Urothelium cell line (cell line): ENCODE measurements at places on chromosomes 16 and 17.

DNA sequence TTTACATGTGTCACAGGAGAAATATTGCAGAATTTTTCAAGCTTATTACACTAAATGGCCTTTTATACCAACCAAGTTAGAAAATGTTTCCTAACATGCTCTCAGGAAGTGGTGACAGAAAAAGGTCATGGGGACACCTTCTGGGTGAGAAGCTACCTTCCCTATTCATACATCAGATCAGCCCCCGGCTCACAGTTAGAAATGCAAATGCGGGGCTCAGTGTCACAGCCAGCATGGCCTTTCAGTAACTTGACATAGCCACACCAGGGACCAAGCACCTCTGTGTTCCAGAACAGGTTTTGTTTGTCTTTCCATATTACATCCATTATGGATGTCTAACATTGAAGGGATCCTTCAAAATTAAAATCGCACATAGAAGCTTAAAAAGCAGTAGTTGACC lies 59.5 kb downstream of the CHD9NB start:
- no peak for DNase-seq

DNA sequence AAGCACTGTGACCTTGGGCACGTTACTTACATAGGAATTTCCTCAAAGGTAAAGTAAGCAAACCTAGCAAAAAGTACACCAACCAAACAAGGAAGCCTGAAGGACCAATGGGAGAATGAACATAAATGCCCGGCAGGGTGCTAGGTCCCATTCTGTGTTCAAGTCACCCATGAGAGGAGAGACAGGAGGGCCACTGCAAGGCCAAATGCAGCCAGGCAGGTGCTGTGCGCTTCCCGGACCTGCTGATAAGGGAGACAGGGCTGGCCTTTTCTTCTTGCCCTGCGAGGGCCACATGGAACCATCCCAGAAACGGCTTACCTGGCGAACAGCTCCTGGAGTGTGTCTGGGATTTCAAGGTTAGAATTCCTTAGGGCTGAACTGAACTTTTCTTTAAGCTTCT lies 69.0 kb downstream of the GTF3C1 start:
- no peak for DNase-seq

DNA sequence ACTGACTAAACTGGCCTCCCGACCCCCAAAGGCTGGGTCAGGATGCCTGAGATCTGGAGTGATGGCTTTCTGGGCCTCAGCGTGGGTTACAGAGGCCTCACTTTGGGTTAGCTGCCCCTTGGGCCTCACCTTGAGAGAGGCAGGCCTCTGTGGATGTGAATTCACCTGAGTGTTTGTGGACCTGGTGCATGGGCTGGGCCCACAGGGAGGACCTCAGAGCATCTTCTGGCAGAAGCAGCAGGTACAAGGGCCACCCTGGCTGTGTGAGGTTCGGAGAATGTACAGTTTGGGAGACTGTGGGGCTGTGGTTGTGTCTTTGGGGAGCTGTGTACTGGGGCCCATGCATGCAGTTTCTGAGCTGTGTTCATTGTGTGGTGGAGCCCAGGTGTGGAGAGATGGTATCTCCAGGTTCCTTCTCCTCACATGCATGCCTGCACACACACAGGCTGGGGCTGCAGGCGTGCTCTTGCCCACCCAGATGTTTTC lies 18.3 kb downstream of the RARA start:
- DNase-seq, result no peak

GRCh38 chr16:280991-281659 lies 734 bp downstream of the ARHGDIG start:
- DNase-seq, result no peak

DNA sequence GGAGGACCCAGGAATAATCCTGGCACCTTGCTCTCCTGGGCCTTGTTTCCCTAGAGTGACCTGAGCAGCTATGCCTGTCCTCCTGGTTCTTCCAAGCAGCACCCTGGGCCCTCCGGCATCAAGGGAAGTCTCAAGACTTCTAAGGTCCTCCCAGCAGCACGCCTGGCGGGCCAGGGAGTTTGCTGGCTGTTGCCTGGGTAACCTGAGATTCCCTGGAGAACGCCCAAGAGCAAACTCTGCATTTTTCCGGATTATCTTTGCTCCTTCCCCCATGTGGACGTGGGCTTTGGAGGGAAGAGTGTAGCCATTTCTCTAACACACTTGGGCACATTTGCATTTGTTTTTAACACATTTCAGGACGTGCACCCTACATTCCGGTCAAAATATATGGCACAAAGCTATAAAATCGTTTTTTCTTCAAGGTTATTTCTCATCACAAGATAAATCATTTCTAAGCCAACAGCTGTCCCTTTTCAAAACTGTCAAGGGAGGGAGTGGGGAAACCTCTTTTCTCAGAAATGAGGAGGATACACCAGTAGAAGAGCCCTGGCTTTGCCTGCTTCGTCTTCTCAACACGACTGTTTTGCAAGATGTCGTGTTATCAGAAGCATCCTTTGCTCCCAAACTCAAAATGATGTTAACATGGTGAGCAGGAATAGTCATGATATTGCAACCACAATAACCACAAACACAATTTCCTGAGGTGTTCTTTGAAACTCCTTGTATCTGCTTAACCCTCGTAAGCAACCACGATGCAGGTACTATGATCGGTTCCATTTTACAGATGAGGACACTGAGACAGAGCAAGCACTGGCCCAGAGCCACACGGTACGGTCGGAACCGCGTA lies 116.5 kb downstream of the ADCY9 start:
- DNase-seq, result no peak

DNA sequence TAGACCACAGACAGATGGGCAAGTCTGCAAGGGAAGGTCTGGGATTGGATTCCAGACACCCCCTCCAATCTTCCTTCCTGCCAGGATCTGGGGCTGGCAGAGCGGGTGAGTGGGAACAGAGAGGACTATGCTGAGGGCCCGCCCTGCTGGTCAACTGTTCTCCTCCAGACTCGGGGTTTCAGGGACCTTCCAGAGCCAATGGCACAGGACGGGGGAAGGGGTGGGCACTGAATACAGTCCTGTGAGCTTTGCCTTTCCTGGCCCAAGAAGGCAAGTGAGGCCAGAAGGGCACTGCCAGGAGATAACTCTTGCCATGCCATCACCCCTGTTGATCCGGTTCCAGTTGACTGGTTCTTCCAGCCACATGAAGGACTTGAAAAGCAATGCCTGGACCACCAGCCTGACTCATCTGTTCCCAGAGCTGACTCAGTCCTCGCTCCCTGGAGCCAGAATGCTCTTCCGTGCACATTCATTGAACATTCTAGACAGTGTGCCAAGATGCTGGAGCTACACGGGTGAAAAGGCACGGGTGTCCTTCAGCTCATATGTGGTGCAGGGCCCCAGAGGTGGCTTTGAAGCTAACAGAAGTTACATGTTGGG lies 533 bp upstream of the MEFV start:
- no peak for DNase-seq

- DNase-seq, result no peak
These were observed 30.0 kb upstream of the SLC5A10 start for GRCh38 chr17:18921912-18922451.

- no peak for DNase-seq
These were observed 452.6 kb upstream of the CDH11 start for GRCh38 chr16:65574326-65574966.

DNA sequence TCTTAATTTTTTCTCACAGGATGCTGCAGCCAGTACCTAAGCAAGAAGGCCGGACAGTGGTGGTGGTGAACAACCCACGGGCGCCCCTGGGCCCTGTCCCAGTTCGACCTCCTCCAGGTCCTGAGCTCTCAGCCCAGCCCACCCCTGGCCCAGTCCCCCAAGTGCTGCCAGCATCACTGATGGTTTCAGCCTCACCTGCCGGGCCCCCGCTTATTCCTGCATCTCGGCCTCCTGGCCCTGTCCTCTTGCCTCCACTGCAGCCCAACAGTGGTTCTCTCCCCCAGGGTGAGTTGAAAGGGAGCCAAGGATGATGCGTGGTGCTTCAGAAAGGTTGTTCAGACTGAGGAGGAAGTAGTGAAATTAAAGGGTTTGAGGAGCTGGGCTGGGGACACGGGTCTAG lies 21.7 kb downstream of the SRCAP start:
- DNase-seq, result no peak

- no peak for DNase-seq
These were observed 339.0 kb downstream of the MAF start for GRCh38 chr16:79261481-79261940.

DNA sequence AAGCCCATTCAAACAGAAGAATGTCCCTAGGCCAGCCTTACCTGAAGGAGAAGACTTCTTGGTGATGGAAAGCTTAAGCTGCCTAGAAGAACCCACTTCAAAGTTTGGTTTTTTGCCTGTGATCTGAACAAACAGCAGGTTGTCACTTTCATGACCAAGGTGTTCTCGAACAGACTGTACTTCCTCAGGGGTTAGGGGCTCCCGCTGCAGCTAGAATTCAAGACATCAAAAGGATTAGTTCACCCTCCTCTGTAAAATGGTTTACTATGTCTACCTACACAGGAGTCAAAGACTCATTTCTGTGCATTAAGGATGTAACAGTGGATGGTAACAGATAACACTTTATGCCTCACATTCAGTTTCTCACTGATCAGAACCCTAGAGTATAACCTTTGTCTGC lies 13.2 kb downstream of the CIAPIN1 start:
- DNase-seq, result no peak

GRCh38 chr17:21214777-21215541 lies 998 bp upstream of the TMEM11 start:
- DNase-seq, result no peak

DNA sequence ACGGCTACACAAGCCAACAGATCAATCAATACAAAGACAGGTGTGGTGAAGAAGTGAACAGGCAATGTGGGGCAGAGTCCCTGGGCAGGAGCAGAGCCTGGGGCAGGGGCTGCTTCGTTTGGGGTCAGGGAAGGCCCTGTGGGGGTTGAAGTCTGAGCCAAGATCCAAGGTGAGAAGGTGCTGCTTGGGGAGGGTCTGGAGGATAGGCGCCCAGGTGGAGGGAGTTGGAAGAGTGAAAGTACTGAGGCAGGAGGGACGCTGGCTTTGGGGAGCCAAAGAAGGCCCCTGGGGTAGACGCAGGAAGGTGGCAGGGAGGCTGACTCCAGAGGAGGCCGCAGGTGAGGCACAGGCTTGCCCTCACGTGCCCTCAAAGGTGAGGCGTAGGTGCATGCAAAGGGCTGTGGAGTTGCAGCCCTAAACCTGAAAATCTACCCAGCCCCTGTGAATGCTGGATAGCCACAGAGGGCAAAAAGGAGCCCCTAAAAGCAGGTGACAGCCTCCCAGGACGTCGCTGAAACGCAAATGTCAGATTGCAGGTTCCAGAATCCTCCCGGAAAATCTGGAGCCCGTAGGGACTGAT lies 33.3 kb downstream of the WFDC1 start:
- no peak for DNase-seq

GRCh38 chr17:33464669-33465280 lies 171.7 kb upstream of the ASIC2 start:
- no peak for DNase-seq

DNA sequence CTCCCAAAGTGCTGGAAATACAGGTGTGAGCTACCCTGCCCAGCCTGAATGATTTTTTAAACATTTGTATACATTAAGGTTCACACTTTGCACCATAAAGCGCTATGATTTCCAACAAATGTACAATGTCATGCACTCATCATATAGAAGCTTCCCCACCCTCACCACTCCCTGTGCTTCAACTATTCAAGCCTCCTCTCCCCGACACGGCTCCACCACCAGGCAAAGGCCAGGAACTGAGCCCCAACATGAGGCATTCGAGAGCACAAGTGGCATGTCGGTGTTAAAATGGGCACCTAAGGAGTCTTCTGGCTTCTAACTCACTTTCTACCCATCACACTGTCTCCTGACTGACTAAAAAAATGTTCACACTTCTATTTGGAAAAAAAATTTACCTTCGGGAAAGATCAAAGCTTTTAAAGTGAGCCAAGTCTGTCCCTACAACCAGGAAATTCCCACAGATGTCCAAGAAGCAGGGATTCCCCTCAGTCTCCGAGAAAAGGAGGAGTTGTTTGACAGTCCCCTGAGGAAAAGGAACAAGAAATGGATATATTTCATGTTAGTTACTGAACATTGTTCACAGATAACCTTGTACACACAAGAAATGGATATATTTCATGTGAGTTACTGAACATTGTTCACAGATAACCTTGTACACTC lies 37.7 kb downstream of the TMEM204 start:
- no peak for DNase-seq

GRCh38 chr17:1800240-1800639 lies 29.5 kb downstream of the SMYD4 start:
- no peak for DNase-seq

- DNase-seq, result no peak
These were observed 927 bp upstream of the SULT1A2 start for GRCh38 chr16:28597692-28598261.

- no peak for DNase-seq
These were observed 377.6 kb downstream of the CPPED1 start for GRCh38 chr16:12426122-12426521.

DNA sequence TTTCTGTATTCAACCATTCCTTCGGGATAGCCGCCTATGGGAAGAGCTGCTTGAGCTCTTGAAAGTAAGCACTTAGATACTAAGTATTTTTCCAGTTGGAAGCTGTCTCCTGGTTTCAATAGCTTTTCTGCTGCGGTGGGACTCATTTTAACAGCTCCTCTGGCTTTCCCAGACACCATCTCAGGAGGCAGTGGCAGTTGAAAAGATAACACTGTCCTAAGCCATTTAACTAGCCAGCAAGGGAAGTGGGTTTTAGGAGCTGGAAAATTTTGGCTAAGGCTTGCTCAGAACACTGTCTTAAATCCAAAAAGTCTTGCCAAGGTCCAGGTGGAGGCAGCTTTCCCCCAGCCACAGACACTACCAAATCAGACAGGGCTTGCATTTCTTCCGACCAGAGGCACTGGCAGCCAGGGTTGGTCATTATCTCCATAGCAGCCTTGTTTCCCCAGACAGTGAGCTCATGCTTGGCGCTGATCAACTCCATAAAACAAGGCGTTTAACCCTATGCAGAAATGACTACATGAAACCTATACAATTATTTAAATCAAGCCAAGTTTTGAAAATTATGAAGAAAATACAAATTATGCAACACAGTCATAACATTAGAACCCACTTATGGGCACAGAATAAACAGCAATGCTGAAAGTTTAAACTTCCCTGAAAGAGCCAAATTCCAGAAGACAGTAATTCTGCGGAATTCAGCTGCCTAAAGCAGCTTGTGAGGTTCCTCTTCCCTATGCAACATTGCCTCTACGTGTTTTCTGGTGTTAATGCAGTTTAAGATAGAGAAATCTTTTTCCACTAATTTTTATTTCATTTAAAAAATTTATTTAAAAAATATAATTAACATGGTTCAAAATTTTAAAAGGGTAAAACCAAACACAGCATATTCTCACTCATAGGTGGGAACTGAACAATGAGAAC lies 25.0 kb downstream of the GABARAPL2 start:
- DNase-seq, result no peak

DNA sequence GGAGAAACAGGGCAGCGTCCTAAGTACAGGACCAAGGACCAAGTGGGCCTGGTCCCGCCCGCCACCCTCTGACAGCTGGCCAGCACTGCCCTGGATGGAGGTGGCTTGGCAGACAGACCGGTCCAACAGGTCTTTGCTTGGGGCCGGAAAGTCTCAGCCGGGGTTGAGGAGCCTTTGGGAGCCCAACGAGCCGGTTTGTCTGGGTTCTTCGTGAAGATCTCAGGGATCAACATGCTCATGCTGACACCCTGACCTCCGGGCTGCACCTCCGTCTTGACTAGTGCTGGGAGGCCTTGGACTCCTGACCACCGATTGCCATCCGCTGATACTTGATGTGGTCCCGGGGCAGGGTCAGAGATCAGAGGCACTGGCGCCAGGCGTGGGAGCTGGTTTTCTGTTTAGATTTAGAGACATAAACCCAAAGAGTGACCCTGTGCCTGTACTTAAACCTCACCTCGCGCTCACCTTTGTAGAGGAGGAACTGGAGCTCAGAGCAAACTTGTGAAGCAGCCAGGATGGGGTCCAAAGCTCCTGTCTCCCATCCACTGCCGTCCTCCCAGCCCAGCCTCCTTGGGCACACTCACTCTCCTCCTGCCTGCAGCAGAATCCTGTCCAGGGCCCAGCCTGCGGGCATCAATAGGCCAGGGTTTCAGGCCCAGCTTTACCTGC lies 92.1 kb upstream of the GSE1 start:
- DNase-seq, result no peak
